ENCODE measurements at places on chromosomes 7 and 10. TPM values are rescaled to one million over a fixed set of nuclear protein-coding genes. Genes with fewer than 3 reads are reported as not detected.
A peak's percentile ranks its signal among the peaks of the same experiment; 100 is the strongest.

- no peaks in the 10 kb centered on the region for H3K36me3 ChIP-seq
- no peak for DNase-seq
- H3K27ac ChIP-seq: no peak overlapping the region
- no peak overlapping the region for H3K4me3 ChIP-seq
- H3K4me1 ChIP-seq: no peaks in the 10 kb centered on the region
These were observed 143.5 kb upstream of the CDC14C start for GRCh38 chr7:48780862-48781261.

LRIT1 gene
- polyA plus RNA-seq: not detected

- no peak overlapping the region for H3K4me3 ChIP-seq
- H3K36me3 ChIP-seq: no peaks in the 10 kb centered on the region
- no peak overlapping the region for H3K27ac ChIP-seq
- H3K27me3 ChIP-seq: no peaks in the 10 kb centered on the region
These were observed 21.7 kb downstream of the TRIM8 start for GRCh38 chr10:102665904-102666509.

SAP25 gene
- 17.8 TPM for polyA plus RNA-seq

DNA sequence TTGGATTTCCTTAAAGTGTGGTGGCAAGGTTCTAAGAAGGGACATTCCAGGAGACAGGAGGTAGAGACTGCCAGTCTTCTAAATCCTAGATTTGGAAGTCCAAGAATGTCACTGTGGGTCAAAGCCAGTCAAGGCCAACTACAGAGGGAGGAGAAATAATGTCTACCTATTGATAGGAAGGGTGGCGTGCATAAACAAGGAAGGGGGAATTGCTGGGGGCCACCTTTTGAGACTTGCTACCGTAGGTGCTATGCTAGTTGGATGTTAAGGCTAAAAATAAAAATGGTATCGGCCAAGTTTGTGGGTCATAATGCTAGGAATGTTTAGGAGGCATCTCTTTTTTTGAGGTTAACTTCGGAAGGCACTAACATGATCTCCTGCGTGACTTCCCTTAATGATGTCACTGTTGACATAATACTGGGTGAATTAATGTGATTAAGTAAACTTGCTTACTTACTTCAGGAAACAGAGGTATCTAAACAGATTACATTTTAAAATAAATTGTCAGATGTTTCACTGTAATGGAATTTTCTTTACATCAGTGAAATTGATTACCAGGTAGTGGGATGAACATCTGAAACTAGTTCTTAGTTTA lies 4.8 kb downstream of the BTRC start:
- H3K4me3 ChIP-seq: no peak overlapping the region
- H3K27ac ChIP-seq: no peak overlapping the region
- no peak for DNase-seq
- no peaks in the 10 kb centered on the region for H3K27me3 ChIP-seq

- no peaks in the 10 kb centered on the region for H3K27me3 ChIP-seq
- no peak overlapping the region for H3K27ac ChIP-seq
- DNase-seq: no peak
- H3K4me1 ChIP-seq: peaks cover 7% of the 10 kb centered on the region
- no peak overlapping the region for H3K4me3 ChIP-seq
- no peaks in the 10 kb centered on the region for H3K36me3 ChIP-seq
These were observed 40.2 kb upstream of the IFRD1 start for GRCh38 chr7:112410092-112410491.

- no peak for DNase-seq
- no peaks in the 10 kb centered on the region for H3K36me3 ChIP-seq
- H3K4me3 ChIP-seq: no peak overlapping the region
- no peaks in the 10 kb centered on the region for H3K27me3 ChIP-seq
- no peak overlapping the region for H3K27ac ChIP-seq
- H3K4me1 ChIP-seq: no peaks in the 10 kb centered on the region
These were observed 285.7 kb downstream of the RPS24 start for GRCh38 chr10:78319371-78319770.

RET gene
- polyA plus RNA-seq: 1.1 TPM

DNA sequence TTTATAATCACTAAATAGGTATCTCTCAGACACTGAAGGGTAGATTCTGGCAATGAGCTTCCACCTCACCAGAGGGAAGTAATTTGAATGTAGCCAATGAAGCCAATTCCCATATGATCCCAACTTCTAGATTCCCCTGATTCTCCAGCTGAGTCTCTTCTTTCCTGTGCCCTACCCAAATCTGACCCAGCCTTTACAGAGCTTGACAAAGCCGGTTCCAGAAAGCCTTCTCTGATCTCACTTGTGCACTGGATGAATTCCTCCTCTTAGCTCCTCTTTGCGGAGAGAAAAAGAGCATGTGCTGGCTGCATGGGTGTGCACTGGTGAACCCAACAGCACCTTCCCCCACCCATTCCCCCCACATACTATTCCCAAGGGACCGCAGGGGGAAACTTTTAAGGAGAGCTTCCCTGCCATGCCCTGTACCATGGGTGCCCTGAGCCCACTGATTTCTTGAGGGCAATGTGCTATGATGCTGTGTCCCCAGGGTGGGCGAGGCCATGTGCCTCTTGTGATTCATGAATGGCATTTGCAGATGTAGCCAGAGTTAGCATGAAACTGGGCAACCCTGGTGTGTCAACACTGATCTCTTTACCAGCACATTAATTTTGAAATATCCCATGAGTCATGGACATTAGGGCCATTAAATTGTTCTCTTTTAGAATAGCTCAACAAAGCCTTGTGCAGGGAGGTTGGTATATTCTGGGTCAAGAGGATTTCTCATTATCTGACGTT lies 50.4 kb upstream of the PLEKHA1 start:
- no peak overlapping the region for H3K27ac ChIP-seq
- no peaks in the 10 kb centered on the region for H3K36me3 ChIP-seq
- no peaks in the 10 kb centered on the region for H3K27me3 ChIP-seq
- H3K4me3 ChIP-seq: no peak overlapping the region

LRMDA gene
- 15.0 TPM for polyA plus RNA-seq

- DNase-seq: no peak
- no peak overlapping the region for H3K27ac ChIP-seq
- H3K4me3 ChIP-seq: no peak overlapping the region
- H3K36me3 ChIP-seq: no peaks in the 10 kb centered on the region
- no peaks in the 10 kb centered on the region for H3K4me1 ChIP-seq
These were observed 12.7 kb downstream of the SLC29A3 start for GRCh38 chr10:71331736-71332135.

- H3K27ac ChIP-seq: no peak overlapping the region
- H3K36me3 ChIP-seq: no peaks in the 10 kb centered on the region
- H3K4me1 ChIP-seq: no peaks in the 10 kb centered on the region
- H3K4me3 ChIP-seq: no peak overlapping the region
- DNase-seq: no peak
These were observed 132.1 kb downstream of the KLF6 start for GRCh38 chr10:3652886-3653285.

GRCh38 chr10:133276435-133277201 lies at the start of gene ADAM8:
ADAM8 (minus strand) TSS chr10:133276868; CDS start chr10:133276817, 51 bp downstream.
- H3K4me3 ChIP-seq: peak within 1 kb of the TSS; percentile 39
- H3K4me1 ChIP-seq: peaks cover 20% of the 10 kb centered on the region
- H3K36me3 ChIP-seq: no peaks in the 10 kb centered on the region
- DNase-seq: no peak
- H3K27me3 ChIP-seq: no peaks in the 10 kb centered on the region

- H3K36me3 ChIP-seq: no peaks in the 10 kb centered on the region
- H3K4me1 ChIP-seq: no peaks in the 10 kb centered on the region
- H3K4me3 ChIP-seq: no peak overlapping the region
- H3K27ac ChIP-seq: no peak overlapping the region
These were observed 46.7 kb upstream of the ANTXRL start for GRCh38 chr10:46239993-46240683.

GRM8 gene
- polyA plus RNA-seq: 0.89 TPM

ATOH7 gene
- polyA plus RNA-seq: 0.38 TPM

CTAGE6 gene
- 0.16 TPM for polyA plus RNA-seq

- no peaks in the 10 kb centered on the region for H3K4me1 ChIP-seq
- H3K4me3 ChIP-seq: no peak overlapping the region
- H3K27ac ChIP-seq: no peak overlapping the region
- H3K36me3 ChIP-seq: no peaks in the 10 kb centered on the region
These were observed 118.1 kb downstream of the TPK1 start for GRCh38 chr7:144717720-144718119.

ACTR3C gene
- polyA plus RNA-seq: 9.0 TPM

DNA sequence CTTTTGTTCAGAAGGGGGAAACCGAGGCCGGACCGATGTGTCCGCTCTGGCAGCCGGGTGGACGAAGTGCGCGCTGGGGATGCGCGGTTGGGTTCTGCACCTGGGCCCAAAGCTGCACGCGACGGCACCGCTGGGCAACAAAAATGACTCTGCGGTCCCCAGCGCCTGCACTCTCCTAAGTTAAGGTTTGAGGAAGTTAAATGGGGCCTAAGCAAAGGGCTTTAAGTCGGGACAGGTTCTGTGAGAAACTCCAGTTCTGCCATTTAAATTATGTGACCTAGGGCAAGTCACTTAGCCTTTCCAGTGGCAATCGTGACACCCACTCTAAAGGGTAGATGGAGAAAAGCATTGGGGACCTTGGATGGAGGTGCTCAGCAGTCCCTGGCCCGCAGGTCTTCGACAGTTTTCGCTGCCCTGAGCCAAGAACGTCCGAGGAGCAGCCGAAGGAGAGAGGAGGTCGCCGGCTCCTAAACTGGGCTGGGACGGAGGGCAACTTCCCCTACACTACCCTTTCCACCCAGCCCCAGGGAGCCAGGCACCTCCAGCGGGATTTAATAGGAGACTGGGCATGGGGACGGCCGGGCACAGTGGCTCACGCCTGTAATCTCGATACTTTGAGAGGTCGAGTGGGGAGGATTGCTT lies 534 bp upstream of the ACBD5 start:
- H3K36me3 ChIP-seq: no peaks in the 10 kb centered on the region
- H3K27ac ChIP-seq: peak overlapping the region; percentile 98
- no peak for DNase-seq
- peak overlapping the region; percentile 75 for H3K4me3 ChIP-seq

ABCA13 gene
- under 0.01 TPM for polyA plus RNA-seq

CEP55 gene
- 0.30 TPM for polyA plus RNA-seq

GRCh38 chr10:131017566-131018285 lies 293.8 kb downstream of the TCERG1L start:
- no peak for DNase-seq
- H3K4me1 ChIP-seq: no peaks in the 10 kb centered on the region
- no peak overlapping the region for H3K4me3 ChIP-seq
- no peaks in the 10 kb centered on the region for H3K27me3 ChIP-seq

DNA sequence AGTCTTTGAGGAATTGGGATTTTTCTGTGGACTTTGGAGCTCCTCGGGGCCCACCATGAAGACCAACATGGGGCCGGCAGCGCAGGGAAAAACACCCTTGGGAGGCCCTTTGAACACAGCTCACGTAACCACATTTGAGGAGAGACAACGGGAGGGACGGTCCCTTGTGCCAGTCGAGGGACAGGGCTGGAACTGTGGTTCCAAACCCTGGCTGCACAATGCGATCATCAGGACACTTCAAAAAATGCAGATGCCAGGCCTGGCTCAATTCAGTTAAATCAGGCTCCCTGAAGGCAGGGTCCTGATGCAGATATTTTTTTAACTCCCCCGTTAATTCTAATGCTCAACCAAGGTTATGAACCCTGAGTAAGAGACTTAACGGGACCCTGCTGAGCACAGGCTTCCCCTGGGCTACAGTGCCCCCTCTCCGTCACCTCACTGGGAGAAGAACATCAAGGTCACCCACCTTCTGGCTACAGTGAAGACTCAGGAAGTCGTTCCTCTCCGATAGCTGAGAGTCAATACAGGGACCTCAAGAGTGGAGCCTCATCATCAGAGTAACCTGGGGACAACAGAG lies 30.4 kb downstream of the LYZL1 start:
- DNase-seq: no peak
- no peak overlapping the region for H3K27ac ChIP-seq
- H3K4me1 ChIP-seq: no peaks in the 10 kb centered on the region

- no peak overlapping the region for H3K27ac ChIP-seq
- DNase-seq: no peak
These were observed 1274.9 kb upstream of the SORCS1 start for GRCh38 chr10:108439397-108439796.

- no peak overlapping the region for H3K27ac ChIP-seq
- no peaks in the 10 kb centered on the region for H3K4me1 ChIP-seq
- DNase-seq: no peak
- no peaks in the 10 kb centered on the region for H3K27me3 ChIP-seq
- no peak overlapping the region for H3K4me3 ChIP-seq
- no peaks in the 10 kb centered on the region for H3K36me3 ChIP-seq
These were observed 124.7 kb downstream of the GRM3 start for GRCh38 chr7:86768394-86768793.

SUN3 gene
- not detected for polyA plus RNA-seq

ZNF425 gene
- 1.5 TPM for polyA plus RNA-seq

- H3K27ac ChIP-seq: no peak overlapping the region
- H3K4me3 ChIP-seq: no peak overlapping the region
These were observed 9.4 kb downstream of the SLC35B4 start for GRCh38 chr7:134307320-134307719.

CELF2 gene
- polyA plus RNA-seq: 1.6 TPM

DNA sequence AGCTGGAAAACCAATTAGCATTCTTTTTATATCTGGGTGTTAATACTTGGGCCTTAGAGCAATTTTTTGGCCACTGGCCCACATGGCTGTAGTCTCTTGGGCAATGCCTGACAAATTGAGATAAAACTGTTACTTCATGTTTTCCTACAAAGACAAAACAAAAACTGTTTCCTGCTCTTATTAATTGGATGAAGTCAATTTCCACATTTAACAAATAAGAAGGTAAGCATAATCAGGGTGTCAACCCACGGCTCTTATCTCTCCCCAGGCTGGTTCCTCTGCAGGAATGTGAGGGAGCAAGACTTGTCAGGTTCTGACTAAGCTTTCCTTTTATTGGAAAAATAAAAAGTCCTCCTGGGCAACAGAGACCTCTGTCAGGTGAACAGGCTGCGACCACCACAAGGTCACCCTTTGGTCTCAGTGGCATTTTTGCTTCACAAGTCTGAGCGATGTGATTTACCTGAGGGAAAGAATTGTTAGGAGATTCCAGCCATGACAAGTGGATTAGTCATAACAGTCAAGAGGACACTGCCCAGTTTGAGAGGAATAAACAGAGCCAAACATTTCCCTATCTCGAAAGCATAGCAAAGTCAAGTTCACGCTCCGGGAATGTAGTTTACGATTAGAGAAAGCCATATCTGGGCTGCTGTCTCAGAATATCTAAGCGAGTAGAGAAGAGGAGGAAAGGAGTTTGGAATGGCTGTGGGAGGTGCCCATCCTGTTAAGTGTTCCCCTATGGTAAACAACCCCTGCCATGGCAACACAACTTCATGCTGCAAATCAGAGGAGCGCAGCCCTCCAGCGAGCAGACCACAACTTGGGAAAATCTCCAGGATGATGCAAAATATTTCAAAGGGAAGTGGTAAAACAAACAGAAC lies 144.4 kb downstream of the TES start:
- H3K4me1 ChIP-seq: peaks cover 35% of the 10 kb centered on the region
- H3K27ac ChIP-seq: peak overlapping the region; percentile 57

- no peak overlapping the region for H3K27ac ChIP-seq
- no peak overlapping the region for H3K4me3 ChIP-seq
- no peaks in the 10 kb centered on the region for H3K4me1 ChIP-seq
- H3K27me3 ChIP-seq: no peaks in the 10 kb centered on the region
- H3K36me3 ChIP-seq: no peaks in the 10 kb centered on the region
These were observed 327.2 kb downstream of the MDFIC start for GRCh38 chr7:115249080-115249479.

Measured in pancreas (tissue), 10 donors.